ENCODE measurements at places on chromosomes 11 and 22.

DNA sequence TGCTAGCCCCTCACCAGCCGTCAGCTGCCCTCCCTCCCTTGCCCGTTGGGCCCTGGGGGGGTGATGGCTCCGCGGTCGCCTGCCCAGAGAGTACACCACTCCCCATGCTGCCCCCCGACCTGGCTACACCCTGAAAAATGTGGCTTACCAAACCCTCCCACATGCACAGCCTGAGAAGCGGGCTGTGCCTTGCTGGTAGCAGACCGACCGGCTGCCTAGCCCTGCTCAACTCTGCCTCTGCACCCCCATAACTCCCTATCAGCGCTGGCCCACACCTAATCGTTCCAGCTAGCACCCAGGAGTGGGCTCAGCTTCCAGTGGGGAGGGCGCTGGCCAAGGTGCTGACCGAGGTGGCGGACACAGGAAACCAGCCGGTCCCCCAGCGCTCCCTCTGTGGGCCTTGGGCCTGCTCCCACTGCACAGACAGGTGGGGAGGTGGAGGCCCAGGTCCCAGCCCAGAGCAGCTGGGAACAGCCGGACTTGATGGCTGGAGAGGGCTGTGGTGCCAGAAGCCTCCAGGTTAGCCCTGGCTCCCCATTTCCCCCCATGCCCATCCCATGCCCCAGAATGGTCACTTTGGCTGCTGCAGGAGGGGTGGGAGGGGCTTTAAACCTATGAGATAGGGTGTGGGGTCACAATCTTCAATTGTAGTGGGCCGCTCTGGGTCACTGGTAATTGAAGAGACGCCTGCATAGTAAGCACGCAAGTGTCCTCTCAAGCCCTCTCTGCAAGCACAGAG lies 32.1 kb upstream of the PRODH start:
- DNase-seq, result no peak

DNA sequence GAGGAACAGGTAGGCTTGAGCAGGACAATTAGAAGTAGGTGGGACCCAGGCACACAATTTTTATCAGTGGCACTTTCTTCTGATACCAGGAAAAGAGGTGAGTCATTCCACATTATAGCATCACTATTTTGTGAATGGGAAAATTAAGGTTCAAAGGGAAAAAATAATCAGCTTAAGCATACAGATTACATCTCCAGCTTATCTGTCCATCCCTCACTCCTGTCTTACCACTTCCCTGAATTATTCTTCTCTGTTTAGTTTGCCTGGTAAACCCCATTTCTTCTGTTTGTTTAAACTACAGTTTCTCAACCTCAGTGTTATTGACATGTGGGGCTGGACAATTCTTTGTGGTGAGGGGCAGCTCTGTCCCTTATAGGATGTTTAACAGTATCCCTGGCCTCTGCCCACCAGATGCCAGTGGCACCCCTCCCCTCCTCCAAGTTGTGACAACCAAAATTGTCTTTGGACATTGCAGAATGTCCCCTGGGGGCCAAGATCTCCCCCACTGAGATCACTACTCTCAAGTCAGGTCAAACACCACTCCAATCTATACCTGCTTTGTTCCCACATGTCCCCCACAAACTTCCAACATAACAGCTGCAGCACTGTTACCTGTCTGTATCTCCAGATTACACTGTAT lies 8.5 kb upstream of the XBP1 start:
- DNase-seq, result no peak

DNA sequence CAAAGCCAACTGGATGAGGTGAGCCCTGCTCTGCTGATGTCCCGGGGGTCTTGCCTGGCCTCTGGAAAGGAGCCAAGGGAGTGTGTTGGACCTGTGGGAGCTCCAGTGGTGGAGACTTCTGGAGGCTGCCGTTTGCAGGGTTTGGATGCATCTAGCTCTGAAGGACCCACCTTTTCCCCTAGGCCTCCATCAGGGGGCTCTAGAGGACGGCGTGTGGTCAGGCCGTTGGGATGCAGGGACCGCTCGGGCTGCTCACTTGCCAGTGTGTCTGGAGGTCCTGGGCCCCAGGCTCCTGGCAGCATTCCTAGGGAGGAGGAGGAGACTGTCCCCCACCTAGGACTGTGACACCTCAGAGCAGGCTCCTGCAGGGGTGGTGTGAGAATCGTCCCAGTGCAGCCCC lies 58.3 kb downstream of the PRDM11 start:
- no peak for DNase-seq

DNA sequence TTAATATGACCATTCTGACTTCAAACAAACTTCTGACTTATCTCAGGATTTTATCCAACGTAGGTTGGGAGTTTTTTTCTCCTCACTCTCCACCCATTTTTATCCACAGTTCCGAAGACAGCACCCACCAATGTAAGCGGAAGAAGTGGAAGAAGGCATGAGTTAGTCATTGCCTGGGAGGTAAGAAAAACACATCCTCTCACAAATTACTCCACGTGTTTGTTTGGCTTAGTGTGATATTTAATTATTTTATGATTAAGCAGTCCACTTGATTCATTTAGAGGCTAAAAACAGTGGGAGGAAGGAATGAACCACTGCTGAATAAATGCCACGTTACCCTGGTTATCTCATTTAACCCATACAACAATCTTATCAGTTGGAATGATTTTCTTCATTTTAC lies 389.6 kb upstream of the ARHGAP42 start:
- DNase-seq, result no peak

GRCh38 chr11:130617001-130617400 lies 168.6 kb downstream of the ADAMTS15 start:
- DNase-seq, result no peak

DNA sequence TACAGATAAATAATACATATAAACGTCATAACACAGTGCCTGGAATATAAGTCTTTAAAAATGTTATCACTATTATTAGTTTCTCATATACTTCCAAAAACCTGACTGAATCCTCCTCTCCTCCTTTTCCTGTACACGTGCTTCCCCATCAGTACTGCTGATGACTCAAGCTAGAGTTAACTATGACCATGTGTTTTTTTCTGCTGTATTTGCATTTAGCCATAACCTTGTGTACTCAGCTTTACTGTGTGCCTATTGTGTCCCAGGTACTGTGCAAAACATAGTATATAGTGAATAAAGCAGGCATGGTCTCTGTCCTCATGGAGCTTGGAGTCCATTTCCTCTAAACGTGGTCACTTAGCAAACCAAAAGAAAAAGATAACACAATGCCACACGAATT lies 56.5 kb upstream of the ARHGAP32 start:
- no peak for DNase-seq

- no peak for DNase-seq
Measured at GRCh38 chr11:19980388-19980787, 179.9 kb downstream of the DBX1 start.

DNA sequence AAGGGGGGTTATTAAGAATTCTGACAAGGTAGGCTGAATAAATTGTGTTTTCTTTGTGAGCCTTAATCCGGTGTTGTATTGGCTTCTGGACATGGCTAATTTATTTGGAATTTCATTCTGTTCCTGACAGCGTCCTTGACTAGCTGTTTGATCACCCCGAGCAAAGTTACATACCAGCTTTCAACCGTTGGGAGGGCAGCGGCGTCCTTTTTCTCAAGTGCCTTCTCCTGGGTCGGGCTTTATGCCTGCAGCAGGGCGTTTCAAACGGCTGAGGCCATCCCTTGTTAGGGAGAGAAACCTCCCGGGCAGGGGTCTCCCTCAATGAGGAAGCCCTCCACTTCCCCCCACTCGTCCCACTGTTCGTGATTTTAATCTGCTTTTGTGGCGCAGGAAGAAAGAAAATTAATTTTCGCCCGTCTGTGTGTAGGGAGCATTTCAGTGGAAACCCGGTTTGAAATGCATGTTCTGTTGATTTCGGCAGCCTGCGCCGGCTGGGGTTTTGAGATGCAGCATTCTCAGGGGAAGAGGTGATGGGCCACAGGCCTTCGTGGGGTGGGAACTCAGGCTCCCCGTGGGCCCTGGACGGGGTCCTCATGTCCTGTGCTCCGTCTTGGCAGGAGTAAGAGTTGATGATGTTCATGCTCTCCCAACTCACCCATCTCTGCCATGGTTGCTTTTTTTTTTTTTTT lies 2.9 kb upstream of the SMIM38 start:
- DNase-seq, result no peak

DNA sequence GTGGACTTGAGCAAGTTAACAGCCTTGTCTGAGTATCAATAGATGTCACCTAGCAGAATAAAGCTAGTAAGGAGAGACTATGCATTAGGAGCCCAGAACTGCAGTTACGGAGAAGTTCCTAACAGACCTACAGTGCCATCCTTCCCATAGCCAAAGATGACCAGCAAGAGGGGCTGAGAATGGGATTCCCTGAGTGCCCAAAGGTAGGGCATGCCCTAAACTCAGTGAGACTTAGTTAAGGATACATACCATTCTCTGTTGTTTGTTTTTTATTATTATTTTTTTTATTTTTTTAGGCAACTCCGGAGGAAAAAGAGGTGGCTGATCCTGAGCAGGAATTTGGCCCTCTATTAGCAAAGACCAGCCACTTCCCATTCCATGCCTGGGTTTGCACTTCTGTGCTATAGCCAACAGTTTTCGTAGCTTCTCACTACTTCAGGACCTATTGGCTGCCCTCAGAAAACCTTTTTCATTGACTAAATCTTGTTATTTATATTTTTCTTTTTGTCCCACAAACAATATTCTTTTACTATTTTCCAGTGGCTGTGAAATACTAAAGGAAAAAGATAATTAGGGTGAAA lies 33.3 kb upstream of the CCDC34 start:
- no peak for DNase-seq

DNA sequence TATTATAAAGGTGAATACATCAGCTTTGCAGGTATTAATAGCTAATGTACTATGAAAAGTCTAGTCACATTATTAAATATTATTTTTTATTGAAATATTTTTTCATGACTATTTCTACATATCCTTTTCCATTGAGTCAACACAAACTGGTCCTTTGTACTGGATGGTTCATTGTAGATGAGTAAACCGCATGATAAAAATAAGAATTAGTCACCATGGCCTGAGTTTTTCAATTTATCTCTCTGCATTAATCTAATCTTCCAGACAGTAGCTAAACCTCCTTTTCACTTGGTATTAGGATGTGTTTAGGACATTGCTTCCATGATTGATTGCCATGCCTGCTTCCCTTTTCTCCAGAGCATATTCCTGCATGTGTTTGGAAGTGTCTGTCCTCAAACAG lies 439.4 kb upstream of the ARHGAP42 start:
- DNase-seq, result no peak

DNA sequence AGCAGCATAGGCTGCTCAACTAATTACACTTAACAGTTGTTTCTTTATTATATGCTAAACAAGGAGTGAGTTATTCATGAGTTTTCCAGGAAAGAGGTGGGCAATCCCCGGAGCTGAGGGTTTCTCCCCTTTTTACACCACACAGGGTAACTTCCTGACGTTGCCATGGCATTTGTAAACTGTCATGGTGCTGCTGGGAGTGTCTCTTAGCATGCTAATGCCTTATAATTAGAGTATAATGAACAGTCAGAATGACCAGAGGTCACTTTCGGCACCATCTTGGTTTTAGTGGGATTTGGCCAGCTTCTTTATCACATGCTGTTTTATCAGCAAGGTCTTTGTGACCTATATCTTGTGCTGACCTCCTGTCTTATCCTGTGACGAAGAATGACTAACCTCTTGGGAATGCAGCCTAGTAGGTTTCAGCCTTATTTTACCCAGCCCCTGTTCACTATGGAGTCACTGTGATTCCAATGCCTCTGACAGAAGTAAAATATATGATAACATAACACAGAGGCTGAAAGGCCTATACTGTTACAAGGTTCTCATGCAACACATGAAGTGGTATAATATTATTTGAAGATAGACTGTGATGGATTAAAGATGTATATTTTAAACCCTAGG lies 41.3 kb upstream of the RDX start:
- no peak for DNase-seq

Measured in RPMI8226 (cell line).